Hematopoietic multipotent progenitor cell treated with erythropoietin and hydrocortisone succinate and interleukin-3 and kit ligand, for 8 days (in vitro differentiated cells): ENCODE measurements at places on chromosomes 6 and 20.
A peak's percentile ranks its signal among the peaks of the same experiment; 100 is the strongest.

GRCh38 chr6:44245391-44245911 lies 1.4 kb upstream of the HSP90AB1 start:
- no peak for DNase-seq

DNA sequence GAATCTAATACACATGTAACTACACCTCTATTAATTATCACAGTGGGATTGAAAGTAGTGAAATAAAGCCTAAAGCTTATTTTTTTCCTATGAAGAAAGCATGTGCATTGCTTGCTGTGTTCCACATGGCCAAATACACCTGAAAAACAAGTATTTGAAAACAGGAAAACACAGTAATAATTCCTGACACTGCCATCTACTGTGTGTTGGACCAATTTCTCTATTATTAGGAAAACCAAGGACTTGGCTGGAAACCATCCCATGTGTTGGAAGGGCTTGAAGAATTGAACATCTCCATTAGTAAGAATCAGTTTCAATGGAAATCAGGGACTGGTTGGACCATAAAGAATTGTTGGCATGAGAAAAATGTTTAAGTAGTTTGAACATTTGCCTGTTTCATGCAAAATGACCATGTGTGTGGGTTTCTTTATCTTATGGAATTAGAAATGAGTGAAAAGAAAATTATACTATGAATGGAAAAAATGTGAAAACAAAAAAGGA lies 124.1 kb downstream of the PHF3 start:
- DNase-seq = no peak

DNA sequence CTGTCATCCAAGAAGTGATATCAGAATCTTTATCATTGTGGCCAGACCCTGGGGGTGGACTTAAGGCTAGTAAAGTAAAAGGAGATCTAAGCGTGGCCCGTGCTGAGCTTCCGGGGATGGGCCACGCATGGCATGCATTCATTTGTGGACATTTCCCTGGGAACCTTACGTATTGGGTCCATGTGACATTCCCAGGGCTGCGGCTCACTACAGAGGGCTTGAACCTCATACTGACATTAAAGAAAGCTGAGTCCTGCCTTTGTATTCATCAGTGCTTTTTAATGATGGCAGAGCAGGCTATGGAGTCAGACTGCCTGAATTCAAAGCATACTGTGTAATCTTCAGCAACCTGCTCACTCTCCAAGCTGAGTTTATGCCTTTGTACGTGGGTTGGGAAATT lies 152.2 kb upstream of the AFDN start:
- DNase-seq = no peak

DNA sequence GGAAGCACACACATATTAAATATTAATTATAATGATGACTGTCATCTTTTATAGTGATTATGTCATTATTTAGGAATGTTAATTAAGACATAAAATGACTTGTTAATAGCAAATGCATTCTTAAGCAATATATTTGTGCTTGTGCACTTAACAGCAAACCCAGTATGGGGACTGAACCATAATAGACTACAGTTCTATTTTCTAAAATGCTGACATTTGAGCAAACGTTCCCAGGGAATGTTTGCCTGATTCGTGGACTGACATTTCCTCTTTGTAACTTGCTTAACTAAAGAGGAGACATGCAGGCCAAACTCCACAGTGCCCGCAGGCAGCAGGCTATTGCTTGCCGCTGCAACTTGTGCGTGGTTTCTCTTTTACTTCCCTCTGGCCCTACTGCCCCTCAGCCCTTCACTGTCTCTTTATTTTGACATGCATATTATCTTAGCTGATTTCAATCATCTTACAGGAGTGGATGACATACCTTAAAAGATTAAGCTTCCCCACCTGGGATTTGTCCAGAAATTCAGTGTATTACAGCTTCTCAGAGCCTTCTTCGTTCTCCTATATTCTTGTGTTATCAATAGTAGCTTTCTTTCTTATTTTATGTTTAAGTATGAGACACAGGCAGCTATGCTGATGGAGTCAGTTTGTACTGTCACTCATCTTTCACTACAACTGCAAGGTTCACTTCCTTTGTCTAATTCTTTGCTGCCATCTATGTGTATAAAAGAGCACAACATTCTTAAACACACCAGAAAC lies 141.5 kb downstream of the GMDS start:
- peak; percentile 61 for DNase-seq

- DNase-seq = no peak
Measured at GRCh38 chr6:105135907-105136430, 43.8 kb downstream of the POPDC3 start.

DNA sequence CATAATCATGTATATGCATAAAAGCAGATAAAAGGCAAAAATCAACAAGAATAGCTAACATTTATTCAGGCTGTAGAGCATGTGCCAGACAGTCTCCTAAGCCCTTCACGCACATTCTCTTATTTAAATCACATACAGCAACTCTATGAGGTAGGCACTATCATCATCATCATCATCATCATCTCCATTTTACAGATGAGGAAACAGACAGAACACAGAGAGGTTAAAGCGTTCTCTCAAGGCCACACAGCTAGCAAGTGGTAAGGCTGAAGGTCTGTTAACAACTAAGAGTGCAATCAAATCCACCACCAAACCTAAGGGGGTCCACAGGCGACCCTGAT lies 857 bp upstream of the PLEKHG1 start:
- no peak for DNase-seq

DNA sequence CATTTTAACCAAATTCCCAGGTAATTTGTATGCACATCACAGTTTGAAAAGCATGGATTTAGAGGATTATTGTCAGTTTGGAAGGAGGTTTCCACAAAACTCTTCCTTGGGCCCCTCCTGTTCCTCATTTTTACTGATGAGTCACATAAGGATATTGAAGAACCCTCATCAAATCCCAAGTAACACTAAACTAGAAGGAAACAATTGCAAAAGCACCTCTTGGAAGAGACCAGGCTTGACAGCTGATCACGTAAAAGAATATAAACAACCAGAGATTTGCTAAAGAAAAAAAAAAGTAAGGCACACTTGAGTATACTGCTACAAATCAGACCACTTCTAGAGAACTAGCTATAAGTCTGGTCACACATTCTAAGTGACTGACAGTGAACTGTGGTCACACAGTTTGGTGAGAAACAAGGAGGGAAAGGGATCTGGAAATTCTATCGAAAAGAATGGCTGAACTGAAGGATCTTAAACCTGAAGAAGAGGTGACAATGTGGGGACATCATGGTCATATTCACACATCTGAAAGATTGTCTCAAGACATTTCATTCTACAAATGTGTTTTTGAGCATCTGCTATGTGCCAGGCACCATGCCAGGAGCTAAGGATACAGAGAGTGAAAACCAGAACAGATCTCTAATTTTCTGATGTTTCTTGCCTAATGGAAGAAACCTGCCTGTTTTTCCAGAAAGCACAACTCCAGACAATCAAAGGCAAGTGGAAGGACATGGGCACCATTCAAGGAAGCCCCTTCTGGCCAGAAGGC lies 24.1 kb downstream of the ZHX3 start:
- no peak for DNase-seq

GRCh38 chr6:44702292-44702691 lies 314.8 kb downstream of the CDC5L start:
- DNase-seq = no peak
